Peyer's patch (tissue), 4 donors: ENCODE measurements at places on chromosomes 4 and X. TPM values are rescaled to one million over a fixed set of nuclear protein-coding genes. Genes with fewer than 3 reads are reported as not detected.

DNA sequence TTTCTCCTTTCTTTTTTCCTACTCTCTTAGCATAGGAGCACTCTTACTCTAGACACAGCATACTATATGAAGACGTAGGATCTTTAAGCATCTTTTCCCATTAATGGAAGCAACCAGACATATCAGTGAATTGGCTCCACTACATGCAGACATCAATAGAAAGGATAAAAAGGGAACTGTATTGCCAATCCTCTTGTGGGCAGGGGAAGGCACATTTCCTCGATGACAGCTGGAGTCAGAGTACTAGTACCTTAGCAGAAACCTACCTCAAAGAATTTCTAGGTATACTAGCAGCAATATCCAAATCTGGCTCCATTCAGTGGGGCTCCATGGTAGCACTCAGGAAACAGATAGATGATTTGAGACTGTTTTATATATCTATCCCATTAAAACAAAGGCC is 20.1 kb downstream of the CYBB start:
- no peak for DNase-seq

DNA sequence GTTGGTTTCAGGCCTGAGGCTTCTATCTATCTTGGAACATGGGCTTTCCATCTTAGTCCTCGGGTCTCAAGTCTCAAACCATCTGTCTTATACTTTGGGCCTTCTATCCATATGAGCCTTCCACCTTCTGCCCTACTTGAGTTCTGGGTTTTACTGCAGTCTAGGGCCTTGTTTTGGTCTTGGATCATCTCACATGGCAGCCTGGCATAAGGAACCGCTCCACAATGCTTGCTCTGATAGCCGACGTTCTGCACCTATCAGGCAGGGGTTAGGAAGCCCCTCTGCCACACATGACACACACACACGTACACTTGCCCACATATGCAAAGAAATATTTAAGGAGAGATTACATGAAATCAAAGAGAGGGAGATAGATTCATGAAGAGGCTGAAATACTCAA is 264.0 kb downstream of the CHIC1 start:
- no peak for DNase-seq

DNA sequence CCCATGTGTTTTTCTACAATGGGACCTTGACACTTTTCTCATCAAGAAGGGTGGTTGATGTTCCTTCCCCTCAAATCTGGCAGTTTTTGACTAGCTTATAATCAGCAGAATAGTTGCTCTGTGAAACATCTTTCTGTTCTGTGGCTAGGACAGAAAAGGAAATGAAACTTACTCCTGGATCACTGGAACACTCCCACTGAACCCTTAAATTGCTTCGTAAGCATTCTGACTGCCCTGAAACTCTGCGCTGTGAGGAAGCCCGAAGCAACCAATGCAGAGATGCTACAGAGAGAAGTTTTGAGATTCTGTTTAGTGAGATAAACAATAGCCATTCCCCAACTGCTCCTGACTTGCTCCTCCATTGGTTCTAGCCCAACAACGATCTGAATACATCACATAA is 602.2 kb downstream of the CENPC start:
- DNase-seq: no peak

The XAGE2 gene
- not detected for total RNA-seq

The CLNK gene
- total RNA-seq: not detected
